ENCODE measurements at places on chromosomes 5 and 9. TPM values are rescaled to one million over a fixed set of nuclear protein-coding genes. Genes with fewer than 3 reads are reported as not detected.

GRCh38 chr5:143536364-143536763, 132.9 kb upstream of the NR3C1 start:
- DNase-seq: no peak

The FAT2 gene
- total RNA-seq: 0.18 TPM

- peak; percentile 37 for DNase-seq
Measured at GRCh38 chr9:135230817-135231520, 143.5 kb downstream of the OLFM1 start.

- no peak for DNase-seq
Measured at GRCh38 chr9:12717907-12718306, 24.7 kb downstream of the TYRP1 start.

DNA sequence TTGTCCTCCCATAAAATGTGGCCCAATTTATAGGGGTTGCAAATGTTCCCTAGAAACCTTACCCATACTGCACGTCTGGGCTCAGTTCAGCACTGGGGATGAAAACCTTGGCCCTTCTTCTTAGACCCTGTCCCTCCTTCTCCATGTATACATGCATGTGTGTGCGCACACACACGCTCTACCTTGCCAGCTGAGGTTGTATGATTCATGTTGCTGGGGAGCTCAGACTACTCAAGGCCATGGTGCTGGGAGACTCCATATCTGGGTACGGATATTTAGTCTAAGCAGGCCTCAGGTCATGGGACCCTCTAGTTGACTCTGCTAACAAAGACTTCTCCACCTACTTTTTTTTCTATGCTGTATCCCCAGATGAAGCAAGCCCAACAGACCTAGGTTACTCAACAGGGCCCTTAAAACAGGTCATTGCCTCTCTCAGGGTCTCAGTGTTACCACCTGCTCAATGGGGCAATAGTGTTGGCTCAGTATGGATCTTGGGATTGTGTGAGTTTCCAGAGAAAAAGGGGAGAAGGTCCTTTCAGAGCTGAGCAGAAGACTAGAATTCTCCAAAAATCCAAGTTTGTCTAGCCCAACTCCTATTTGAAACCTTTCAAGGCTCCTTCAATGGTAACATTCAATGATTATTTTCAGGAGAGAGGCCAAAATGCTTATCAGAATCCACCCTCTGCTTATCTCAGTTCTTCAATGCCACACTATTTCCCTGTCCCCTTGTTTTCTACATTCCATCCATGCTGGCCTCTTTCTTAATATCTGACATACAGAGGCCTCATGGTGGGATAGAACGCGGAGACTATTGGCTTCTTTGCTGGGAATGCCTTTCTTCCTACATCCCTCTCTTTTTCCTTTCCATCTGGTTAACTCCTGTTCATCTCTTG, 123.6 kb upstream of the PITX1 start:
- DNase-seq: no peak

The PCDHA3 gene
- total RNA-seq: not detected

Measured in H9 (cell line).